Stimulated activated CD8-positive, alpha-beta memory T cell treated with anti-CD3 and anti-CD28 coated beads, Interleukin-4, amount 100 ng/mL, for 1 hour (primary cell): ENCODE measurements at places on chromosomes 4 and X.

GRCh38 chr4:177109769-177110168 is 199.9 kb upstream of the NEIL3 start:
- no peak for DNase-seq

GRCh38 chr4:142130666-142131065 is 494.3 kb downstream of the IL15 start:
- DNase-seq: no peak

DNA sequence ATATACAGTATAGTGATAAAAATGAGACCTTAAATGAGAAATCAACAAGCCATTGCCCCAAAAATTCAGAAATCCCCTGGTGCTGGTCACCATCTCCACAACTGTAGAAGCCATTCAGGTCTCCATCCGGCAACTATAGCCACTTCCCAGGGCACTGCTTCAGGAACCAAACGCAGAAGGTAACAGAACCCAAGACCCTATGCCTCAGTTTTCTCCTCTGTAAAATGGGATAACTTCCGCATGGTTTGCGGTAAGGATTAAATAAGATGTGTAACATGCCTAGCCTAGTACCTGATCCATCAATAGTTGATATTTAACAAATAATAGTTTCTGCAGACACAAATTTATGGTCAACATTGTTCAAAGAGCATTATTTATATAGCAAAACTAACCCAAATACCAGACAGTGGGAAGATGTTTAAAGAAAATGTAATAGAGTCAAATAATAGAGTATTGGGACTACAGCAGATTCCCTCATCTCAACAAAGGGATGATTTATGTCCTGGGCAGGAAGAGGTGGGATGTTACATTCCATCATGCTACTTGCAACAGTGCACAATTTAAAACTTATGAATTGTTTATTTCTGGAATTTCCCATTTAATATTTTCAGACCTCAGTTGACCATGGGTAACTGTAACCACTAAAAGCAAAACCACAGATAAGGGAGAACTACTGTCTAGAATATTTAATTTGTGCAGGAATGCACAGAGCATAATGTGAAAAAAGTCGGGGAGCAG is 30.0 kb downstream of the IRF2 start:
- no peak for DNase-seq

DNA sequence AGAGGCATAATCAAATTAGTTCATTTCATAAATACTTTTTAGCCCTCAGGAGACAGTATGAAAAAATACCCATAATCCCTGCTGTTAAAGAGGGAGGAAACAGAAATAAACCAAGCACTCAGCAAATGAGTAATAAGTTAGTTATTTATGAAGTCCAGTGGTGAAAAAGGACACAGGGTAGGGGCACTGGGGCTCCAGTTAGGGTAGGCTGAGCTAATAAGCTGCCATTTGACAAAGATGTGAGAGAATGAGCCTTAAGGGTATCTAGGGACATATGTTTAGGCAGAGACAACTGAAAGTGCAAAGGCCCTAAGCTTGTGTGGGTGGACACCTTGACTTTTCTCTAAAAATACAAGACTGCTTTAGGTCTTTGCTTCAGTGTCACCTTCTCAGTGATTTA is 94.4 kb downstream of the IL15 start:
- no peak for DNase-seq

GRCh38 chr4:114598191-114599121 is at the start of gene UGT8:
TSS of gene UGT8 (plus strand) at chr4:114598807. CDS start at chr4:114622881, 24,074 bp downstream.
- DNase-seq: no peak

- no peak for DNase-seq
Measured at GRCh38 chr4:145494666-145495270, 13.1 kb downstream of the SMAD1 start.

DNA sequence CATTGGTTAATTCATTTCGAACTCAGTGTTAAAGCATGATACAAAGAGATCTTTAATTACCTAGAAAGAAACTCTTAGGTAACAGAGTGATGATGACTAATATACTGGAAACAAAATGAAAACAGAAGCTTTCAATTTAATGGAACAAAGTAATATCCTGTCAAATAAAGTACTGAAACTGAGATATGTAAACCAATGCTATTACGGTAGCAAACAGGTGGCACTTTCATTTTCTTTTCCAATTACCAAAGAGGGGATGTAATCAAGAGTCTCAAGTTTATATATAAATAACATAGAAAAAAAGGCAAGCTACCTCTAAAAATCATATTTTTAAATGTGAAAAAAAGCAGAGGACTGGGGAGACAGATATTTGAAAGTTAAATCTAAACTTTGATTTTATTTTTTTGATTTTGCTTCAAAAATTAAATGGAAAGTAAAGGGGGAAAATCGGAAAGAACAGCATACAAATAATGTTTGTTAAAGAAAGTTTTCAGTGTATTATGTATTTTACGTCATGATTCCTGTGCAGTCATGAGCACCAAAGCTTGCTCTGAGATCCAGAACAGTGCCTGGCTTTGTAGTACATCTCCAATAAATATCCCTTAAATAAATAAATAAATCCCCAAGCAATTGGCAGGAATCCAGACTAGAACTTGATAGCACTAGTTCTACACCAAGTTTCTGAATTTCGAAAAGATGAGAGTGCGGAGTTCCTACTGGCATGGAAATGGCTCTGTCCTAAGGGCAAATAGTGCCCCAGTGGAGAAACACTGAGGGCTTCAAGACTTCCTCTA is 25.0 kb upstream of the RAPGEF2 start:
- no peak for DNase-seq

DNA sequence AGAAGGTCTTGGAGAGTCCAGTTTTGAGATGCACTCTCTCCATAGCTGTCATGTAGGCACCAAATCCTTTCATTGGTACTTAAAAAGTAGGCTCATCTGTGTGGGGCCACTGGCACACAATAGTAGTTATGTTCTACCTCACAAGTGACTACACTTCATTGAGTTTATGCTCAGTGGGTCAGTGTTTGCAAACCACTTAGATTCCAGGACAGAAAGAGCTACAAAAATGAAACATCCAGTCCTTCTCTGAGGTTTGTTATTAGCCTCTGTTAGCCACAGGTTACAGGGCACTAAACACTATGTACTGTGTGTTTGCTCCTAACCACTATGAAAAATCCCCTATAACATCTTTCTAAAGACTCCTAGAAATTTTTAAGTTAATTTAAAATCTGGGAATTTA is 13.8 kb downstream of the RAB28 start:
- no peak for DNase-seq
